ENCODE measurements at places on chromosomes 6 and 20. TPM values are rescaled to one million over a fixed set of nuclear protein-coding genes. Genes with fewer than 3 reads are reported as not detected.

- DNase-seq, result no peak
These were observed 25.4 kb downstream of the ZFP64 start for GRCh38 chr20:52166150-52166549.

DNA sequence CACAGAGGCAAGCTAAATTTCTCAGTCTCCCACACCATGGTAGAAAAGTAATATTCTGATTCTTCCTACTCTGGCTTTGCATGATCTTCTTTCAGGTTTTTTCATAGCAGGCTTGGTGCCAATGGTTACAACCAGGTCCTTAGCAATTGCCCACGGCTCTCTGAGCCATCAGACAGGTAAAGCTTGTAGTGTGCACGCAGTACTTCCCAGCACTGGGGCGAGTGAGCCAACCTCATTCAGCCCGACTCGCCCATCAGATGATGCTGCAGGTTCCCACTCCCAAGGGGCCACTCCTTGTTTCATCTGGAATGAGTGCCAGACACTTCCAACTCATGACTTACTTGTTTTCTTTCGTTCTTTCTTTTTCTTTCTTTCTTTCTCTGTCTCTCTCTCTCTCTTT lies 78.3 kb downstream of the PERP start:
- DNase-seq, result no peak

- DNase-seq, result peak; percentile 94
These were observed 1.6 kb upstream of the KIF16B start for GRCh38 chr20:16574656-16575355.

- no peak for DNase-seq
These were observed 67.2 kb upstream of the SMLR1 start for GRCh38 chr6:130760006-130760405.

Gene CRISP3
- total RNA-seq, result not detected

Gene TRIM15
- total RNA-seq, result 52.0 TPM

Gene ELOVL4
- total RNA-seq, result not detected

All from transverse colon (tissue), 4 donors.